ENCODE measurements at places on chromosomes 4 and X. TPM values are rescaled to one million over a fixed set of nuclear protein-coding genes. Genes with fewer than 3 reads are reported as not detected.

The FUNDC1 gene
- 6.7 TPM for total RNA-seq

DNA sequence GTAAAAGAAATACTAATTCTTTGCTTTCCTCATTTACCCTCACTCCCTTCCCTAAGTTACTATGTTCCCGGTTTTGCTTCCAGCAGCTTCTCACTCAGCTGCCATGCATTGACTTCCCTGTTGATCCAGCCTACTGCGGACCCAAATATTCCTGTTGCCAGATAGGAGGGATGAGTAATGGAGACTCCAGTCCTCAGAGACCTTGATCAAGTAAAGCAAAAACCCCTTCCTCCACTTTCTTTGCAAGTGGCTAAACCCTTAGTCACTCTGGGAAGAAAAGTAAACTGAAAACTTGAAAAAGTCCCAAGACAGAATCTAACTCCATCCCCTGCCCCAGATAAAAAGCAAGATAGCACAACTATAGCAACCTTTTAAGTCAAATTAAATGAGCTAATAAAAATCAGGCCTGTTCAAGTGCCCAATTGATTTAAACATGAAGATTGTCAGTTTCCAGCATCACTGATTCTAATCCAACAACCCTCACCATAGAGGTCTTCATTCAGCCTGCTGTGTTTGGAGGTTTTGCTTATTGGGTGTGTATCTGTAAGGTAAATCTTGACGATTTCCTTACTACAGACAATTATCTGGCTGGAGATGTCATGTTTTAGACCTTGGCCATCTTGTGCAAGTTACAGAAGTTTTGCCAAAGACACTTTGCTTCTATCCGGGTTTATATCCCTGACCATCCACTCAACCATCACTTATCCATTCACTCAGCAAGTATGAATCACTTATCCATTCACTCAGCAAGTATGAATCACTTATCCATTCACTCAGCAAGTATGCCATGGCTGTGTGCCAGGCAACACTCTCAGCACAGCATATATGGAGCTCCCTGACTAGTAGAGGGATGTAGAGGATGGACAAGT lies 17.6 kb downstream of the FGFBP1 start:
- DNase-seq = no peak

- DNase-seq = no peak
These were observed 132.5 kb downstream of the ARHGAP6 start for GRCh38 chrX:11533199-11533651.

- no peak for DNase-seq
These were observed 3.1 kb upstream of the OCIAD2 start for GRCh38 chr4:48909697-48910096.

DNA sequence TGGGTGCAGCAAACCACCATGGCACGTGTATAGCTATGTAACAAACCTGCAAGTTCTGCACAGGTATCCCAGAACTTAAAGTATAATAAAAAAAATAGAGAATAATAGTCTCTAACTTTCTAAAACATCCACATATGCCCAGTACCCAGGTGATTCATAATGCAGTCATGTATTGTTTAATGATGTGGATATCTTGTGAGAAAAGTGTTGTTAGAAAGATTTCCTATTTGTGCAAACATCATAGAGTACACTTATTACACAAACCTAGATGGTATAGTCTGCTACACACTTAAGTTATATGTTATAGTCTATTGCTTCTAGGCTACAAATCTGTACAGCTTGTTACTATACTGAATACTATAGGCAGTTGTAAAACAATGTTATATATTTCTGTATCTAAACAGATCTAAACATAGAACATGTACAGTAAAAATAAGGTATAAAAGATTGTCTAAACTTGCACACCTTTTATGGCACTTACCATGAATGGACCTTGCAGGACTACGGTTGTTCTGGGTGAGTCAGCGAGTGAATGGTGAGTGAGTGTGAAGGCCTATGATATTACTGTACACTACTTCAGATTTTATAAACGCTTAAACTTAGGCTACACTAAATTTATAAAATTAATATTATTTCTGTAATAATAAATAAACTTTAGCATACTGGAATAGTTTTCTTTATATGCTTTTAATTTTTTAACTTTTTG lies 232.2 kb upstream of the SLIT2 start:
- DNase-seq = no peak

DNA sequence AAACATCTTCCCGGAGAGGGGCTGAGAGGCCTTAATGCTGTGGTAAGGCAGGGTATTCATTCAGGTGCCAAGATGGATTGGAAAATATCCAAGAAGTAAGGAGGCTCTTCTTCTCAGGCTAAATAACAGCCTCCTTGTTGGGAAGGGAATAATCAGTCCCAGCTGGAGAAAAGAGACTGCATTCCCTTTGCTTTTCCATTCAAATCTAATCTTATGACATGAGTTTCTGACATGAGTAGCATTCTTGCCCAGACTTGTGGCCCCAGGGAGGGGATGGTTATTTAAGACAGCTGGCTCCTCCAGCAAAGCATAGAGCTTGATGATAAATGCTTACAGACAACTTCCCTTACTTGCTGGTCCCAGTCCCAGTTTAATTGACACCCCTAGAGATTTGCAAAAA lies 98.3 kb downstream of the DCLK2 start:
- no peak for DNase-seq

DNA sequence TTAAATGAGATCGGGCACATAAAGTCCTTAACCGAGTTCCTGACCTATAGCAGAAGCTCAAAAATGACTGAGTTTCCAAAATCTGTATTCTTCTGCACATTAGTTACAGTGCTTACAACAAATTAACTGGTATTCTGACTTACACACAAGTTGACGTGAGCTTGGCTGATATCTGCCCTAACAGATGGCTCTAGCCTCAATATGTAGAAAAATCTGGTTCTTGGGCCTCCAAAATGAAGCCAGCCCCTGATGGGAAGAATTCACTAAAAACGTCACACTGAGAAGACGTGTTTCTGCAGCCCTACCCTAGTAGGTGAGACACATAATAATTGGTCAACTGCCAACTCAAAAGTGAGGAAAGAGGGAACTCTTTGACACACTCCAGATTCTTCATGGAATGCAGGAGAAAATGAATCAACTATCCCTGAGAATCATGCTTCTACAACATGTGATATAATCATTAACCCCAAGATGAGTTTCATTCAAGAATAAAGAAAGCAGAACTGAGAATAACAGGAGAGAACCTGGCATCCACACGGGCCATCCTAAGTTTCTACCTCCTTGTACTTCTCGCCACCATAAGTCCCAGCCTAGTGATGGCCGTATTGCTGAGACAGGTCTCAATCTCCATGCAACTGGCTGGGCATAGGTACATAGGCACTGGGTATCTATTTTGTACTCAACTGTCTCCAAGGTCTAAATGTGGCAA lies 8.2 kb downstream of the STX18 start:
- no peak for DNase-seq

- DNase-seq = no peak
These were observed 27.2 kb upstream of the SLC6A14 start for GRCh38 chrX:116409219-116409618.

- no peak for DNase-seq
These were observed 931.0 kb upstream of the INTU start for GRCh38 chr4:126701756-126702155.

The ALPK1 gene
- 29.0 TPM for total RNA-seq

The SYP gene
- 1.00 TPM for total RNA-seq

The SRPX2 gene
- total RNA-seq = 224 TPM
